Calu3 (cell line): ENCODE measurements at places on chromosomes 4 and X.

DNA sequence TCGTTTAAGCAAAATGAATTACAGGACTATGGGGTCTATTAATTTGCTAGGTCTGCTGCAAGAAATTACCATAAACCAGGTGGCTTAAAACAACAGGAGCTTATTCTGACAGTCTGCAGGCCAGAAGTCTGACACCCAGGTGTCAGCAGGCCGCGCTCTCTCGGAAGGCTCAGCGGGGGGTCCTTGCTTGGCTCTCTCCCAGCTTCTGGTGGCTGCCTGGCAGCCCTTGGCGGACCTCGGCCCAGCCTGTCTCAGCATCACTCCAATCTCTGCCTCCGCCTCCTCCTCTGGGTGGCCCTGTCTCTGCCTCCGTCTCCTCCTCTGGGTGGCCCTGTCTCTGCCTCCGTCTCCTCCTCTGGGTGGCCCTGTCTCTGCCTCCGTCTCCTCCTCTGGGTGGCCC is 580.5 kb upstream of the FAT1 start:
- no peak for DNase-seq

GRCh38 chrX:21151051-21151450 is 223.2 kb upstream of the CNKSR2 start:
- no peak for DNase-seq

- DNase-seq, result no peak
These were observed 25.2 kb upstream of the ASMTL start for GRCh38 chrX:1477801-1478458.

GRCh38 chr4:27008679-27009078 is 148.0 kb downstream of the STIM2 start:
- DNase-seq, result no peak

DNA sequence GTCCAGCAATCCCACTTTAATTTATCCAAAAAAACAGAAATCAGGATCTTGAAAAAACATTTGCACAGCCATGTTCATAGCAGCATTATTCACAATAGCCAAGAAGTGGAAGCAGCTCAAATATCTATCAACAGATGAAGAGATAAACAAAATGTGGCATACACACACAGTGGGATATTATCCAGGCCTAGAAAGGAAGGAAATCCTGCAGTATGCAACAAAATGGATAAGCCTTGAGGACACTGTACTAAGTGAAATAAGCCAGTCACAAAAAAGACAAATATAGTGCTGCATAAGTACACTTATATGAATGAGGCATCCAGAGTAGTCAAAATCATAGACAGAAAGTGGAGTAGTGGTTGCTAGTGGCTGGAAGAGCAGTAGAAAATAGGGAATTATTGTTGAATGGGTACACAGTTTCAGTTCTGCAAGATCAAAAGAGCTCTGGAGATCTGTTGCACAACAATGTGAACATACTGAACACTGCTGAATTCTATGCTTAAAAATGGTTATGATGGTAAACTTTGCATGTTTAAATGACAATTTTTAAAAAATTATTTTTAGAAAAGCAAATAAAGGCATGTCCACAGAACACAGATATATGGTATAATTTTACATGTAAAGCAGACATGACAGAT is 25.6 kb downstream of the CHM start:
- DNase-seq, result no peak

DNA sequence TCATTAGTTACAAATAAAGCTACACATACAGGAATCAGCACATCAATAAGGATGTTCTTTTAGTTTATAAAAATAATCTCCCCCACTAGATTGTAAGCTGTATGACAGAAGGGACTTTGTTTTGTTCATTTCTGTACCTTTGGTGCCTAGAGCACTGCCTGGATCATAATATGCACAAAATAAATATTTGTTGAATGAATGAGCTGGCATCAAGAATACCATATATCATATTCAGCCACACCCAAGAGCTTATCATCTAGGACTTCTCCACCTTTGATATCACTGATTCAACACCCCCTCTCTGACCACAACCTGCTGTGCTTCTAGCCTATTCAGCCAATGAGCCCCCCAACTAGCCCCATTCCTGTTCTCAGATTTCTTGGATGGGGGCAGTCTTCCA is 10.6 kb downstream of the SYTL4 start:
- DNase-seq, result no peak

DNA sequence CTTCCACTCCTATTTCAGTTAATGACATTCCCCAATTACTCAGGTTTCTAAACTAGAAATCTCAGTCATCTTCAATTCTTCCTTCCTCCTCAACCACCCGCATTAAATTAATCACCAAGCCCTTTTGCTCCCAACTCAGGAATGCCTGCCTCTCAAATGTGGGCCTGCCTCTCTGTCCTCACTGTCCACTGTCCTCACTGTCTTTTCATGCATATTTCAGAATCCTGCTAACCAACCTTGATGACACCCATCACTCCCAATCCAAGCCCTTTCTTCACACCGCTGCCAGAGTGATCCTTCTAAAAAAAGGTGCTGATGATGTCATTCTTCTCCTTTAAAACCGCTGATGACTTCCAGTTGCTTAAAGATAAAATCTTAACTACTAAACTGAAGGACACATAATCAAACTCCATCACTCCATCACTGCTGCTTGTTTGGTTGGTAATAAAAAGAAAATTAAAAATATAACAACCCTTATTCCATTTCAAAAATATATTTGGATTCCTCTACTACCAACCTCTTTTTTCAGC is 5.1 kb upstream of the APBB2 start:
- DNase-seq, result no peak

- no peak for DNase-seq
These were observed 213.4 kb downstream of the TMA16 start for GRCh38 chr4:163707873-163708272.

DNA sequence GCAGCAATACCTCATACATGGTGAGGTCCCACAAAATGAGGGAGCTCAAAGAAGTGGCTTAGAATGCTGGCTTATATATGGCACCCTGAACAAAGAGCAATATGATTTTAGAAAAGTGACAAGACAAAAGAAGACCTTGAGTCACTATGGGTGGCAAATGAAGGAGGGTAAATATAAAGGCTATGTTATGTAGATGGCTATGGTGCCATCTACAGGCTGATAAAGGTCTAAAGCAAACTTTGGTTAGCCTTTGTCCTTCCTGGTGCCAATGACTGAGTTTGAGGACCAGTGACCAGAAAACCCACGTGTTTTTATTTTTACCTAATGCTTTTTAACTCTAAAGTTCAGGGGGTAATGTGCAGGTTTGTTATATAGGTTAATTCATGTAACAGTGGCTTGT is 151.8 kb downstream of the CCNG2 start:
- DNase-seq, result peak; percentile 1

GRCh38 chr4:140739971-140740370 is 16.2 kb downstream of the TBC1D9 start:
- DNase-seq, result no peak

GRCh38 chrX:13570261-13570605 is 832 bp downstream of the EGFL6 start:
- DNase-seq, result no peak

DNA sequence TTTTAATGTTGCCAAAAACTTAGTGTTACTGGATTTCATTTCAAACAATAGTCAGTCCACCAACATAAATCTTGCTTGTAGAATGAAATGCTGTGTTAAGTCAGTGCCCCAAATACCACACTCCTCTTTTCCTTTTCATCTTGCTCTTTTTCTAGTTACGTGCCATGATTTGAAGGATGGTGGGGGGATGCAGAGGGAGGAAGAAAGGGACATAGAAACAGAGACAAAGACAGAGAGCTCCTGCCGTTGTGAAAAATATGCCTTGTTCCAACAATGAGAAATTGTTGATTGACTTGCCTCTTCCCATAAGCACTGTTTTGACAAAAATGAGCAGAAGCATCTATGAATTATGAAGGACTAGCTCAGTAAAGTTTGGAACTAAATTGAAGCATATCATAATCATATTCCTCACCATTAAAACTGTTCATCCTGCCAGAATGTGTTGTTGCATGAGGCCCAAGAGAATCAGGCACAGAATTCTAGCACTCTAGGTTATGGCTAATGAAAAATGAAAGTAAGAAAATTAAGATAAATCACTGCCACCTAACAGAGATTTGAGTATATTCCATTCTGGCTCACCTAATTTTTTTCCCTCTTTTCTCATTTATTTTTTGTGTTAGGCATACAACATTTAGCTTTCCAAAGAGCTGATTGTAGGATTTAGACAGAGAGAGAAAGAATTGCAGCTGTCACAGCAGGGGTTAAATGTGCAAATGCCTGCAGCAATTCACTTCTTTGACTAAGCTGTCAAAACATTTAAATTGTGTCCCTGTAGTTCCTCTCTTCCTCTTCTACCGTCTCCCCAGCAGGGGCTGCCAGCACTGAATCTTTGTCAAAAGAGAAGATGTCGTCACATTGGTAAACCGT is 111.6 kb upstream of the PTPN13 start:
- no peak for DNase-seq

DNA sequence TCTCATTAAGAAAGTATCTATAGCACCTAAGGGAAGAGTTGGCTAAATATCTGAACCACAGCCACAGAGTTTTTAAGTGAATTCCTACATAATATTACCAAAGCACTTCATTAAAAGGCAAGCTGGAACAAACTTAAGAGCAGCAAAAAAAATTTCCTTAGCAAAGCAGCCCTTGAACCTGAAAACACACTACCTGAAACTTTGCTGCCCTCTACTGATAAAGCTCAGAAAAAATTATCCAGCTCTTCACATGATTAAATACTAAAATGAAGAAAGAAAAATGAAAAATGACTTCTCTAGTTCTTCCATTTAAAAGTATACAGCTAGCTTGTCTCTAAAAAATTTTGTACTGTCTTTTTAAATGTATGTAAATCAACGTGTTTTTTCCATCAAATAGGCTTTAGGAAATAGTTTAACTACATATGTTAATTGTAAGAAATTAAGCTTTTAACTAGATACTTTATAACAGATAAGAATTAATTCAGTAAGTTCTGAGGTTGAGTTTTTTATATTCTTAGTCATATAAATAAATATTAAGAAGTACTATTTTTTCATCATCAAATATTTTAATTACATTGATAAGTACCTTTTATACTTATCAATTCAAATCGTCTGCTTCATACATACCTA is 156.1 kb downstream of the STPG2 start:
- no peak for DNase-seq

GRCh38 chrX:35507701-35508100 is 290.4 kb upstream of the MAGEB16 start:
- DNase-seq, result no peak

DNA sequence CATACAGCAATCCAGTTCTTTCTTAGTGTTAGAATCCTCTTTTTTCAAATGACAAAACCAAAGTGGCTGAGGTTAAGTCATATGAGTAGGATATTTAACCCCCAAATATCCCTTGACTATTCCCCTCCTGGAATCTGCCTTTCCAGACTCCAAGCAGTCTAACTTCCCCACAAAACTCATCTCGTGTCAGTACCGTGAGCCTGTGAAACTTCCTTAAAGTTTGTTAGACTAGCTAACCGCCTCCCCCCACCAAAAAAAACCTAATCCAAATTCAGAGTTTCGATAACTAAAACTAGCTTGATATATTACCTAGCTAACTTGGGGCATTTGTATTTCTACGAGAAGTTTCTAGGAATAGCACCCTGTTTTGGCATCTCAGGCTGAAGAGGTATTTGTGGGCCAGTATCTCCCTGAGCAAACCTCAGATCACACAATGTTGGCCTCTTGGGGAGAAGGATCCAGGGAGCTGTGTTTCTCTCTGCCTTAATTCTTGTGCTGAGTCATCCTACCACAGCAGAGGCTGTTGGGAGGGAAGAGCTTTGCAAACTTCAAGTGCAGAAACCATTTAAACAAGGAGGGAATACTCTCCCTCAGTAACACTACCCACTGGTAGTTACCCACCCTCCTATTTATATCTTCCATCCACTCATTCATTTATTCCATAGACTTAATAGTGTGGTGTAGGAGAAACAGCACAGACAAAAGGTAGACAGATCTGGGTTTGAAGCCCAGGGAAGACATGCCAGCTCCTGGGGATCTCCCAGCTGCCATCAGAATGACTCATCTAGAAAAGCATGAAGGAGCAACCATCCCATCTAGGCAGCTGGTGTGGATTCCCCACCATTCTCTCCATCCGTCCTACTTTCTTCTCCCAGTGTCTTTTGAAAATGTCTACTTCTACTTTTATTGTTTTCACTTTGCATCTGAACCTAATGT is 39.3 kb upstream of the TXK start:
- no peak for DNase-seq

DNA sequence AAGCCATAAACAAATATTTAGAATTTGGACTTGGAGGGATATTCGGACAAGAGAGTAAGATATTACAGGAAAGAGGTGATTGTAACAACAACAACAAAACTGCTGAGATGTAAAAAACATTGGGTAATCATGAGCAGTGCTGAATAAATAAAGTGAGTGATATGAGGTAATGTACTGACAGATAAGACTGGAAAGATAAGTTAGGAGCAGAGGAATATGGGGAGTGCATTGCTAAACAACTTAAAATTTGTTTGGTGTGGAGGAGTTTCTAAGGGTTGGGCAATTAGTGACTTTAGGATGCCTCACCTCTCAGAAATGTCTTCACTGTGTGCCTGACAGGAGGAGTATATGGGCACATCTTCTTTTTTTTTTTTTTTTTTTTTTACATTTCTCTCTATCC is 637.8 kb upstream of the GRIA3 start:
- no peak for DNase-seq

DNA sequence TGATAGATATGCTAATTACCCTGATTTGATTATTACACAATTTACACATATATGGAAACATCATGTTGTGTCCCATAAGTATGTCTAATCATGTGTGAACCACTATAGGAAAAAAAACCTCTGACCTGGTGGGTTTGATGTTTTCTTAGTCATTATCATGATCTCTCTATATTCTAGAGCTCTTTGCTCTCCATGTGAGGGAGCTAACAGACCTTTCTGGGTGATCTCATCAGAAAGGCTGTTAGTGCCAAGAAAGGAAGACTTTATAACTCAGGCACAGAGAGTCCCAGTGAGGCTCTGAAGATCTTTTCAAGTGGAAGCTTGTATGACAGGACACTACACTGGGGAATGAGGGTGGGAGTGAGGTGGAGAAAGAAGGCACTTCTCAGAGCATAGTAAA is 527.7 kb upstream of the MAGEB2 start:
- DNase-seq, result no peak

GRCh38 chr4:109375778-109376414 is 57.7 kb upstream of the SEC24B start:
- DNase-seq, result no peak

- no peak for DNase-seq
These were observed 58.8 kb downstream of the LNX1 start for GRCh38 chr4:53532521-53532920.

- no peak for DNase-seq
These were observed 51.9 kb downstream of the EFHC2 start for GRCh38 chrX:44291468-44292092.
